ENCODE measurements at places on chromosomes 4 and X. TPM values are rescaled to one million over a fixed set of nuclear protein-coding genes. Genes with fewer than 3 reads are reported as not detected.

The UGT2B17 gene
- total RNA-seq: not detected

The MAGEB17 gene
- total RNA-seq: not detected

The SLC25A53 gene
- 5.0 TPM for total RNA-seq

The ANXA10 gene
- not detected for total RNA-seq

The TLR1 gene
- 4.2 TPM for total RNA-seq

The FAM133A gene
- not detected for total RNA-seq

The CSAG2 gene
- total RNA-seq: 0.26 TPM

The PWWP3B gene
- not detected for total RNA-seq

The GRIA3 gene
- not detected for total RNA-seq

The TMPRSS11F gene
- not detected for total RNA-seq

The TCEAL1 gene
- 6.9 TPM for total RNA-seq

The SMR3A gene
- total RNA-seq: not detected

Measured in activated naive CD4-positive, alpha-beta T cell treated with anti-CD3 and anti-CD28 coated beads for 36 hours (primary cell).